ENCODE measurements at places on chromosomes 11 and 22.

- DNase-seq, result no peak
Measured at GRCh38 chr11:108498046-108498815, at the start of gene POGLUT3. Gene POGLUT3, minus strand, starts transcription at chr11:108498384. Its CDS starts 18 bp downstream, at chr11:108498366.

DNA sequence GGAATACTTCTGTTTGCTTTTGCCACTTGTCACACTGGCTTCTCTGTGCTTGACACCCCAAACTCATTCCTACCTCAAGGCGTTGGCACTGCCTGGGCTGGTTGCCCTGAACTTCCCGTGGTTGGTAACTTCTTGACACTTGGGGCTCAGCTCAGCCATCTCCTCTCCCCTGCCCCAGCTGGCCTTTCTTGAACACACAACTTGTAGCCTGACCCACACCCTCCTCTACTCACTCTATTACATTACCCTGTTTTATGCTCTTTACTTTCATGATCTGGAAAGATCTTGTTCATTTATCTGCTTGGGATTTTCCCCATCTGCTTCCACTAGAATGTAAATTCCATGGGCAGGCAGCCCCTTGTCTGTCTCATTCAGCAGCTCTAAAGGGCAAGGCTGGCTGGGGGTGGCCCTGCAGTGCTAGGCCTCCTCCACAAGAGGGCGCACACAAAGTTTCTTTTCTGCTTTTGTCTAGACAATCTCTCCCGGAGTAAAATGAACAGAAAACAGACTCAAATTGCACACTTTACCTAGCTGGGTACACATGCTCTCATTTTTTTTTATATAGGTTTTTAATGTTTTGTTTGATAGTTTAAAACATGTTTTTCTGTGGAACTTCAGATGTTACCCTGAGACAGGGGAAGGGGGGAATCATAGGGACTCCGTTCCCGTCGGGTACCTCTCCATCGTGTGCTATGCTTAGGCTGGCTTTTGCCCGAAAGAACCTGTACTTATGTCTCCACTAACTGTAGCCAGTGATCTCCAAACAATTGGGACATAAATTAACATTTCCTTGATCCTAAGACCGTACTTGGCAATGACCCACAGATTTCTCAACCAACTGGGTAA lies 16.4 kb upstream of the MRGPRX2 start:
- peak; percentile 16 for DNase-seq

- DNase-seq, result no peak
Measured at GRCh38 chr11:15059132-15059915, 14.1 kb upstream of the CALCB start.

DNA sequence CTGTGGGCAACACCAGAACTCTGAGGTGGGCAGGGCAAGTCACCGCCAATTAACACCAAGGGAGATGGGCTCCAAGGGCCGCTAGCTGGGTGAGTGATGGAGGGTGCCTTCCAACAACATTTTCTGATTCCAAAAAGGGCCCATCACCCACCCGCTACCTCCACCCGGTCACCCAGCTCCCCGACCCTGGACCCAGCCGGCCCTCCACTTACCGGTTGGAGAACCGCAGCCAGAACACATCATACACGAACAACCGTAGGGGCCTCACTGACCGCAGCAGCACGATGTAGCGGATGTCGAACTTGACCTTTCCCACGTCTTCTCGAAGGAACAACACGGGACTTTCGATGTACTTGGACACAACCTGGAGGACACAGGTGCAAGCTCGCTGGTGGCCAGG lies 14.7 kb downstream of the TTLL12 start:
- no peak for DNase-seq

GRCh38 chr11:123298488-123299447 lies 103.7 kb upstream of the CLMP start:
- no peak for DNase-seq

- no peak for DNase-seq
Measured at GRCh38 chr11:111370902-111371578, 8.0 kb downstream of the POU2AF1 start.

GRCh38 chr11:3138178-3139085 lies 26.7 kb downstream of the OSBPL5 start:
- DNase-seq, result no peak

- no peak for DNase-seq
Measured at GRCh38 chr22:45308957-45309421, 745 bp upstream of the FAM118A start.

DNA sequence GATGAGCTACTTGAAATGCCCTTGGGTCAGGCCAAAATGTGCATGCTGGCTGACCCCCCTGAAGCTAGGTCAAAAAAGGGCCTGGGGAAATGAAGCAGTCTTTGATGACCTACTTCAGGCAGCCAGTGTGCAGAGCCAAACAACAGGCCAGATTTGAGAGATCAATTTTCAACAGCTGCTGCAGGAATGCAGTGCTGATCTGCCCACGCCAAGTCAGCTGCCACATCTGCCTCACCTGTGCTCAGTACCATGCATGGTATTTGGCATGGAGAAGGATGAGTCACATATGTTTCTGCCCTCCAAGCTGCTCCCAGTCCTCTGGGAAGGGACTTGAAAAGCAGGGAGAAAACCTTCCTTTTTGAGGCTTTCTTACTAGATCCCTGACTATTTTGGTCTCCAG lies 35.8 kb downstream of the MTNR1B start:
- DNase-seq, result no peak

GRCh38 chr11:115905341-115906000 lies 401.3 kb upstream of the CADM1 start:
- DNase-seq, result peak; percentile 79

DNA sequence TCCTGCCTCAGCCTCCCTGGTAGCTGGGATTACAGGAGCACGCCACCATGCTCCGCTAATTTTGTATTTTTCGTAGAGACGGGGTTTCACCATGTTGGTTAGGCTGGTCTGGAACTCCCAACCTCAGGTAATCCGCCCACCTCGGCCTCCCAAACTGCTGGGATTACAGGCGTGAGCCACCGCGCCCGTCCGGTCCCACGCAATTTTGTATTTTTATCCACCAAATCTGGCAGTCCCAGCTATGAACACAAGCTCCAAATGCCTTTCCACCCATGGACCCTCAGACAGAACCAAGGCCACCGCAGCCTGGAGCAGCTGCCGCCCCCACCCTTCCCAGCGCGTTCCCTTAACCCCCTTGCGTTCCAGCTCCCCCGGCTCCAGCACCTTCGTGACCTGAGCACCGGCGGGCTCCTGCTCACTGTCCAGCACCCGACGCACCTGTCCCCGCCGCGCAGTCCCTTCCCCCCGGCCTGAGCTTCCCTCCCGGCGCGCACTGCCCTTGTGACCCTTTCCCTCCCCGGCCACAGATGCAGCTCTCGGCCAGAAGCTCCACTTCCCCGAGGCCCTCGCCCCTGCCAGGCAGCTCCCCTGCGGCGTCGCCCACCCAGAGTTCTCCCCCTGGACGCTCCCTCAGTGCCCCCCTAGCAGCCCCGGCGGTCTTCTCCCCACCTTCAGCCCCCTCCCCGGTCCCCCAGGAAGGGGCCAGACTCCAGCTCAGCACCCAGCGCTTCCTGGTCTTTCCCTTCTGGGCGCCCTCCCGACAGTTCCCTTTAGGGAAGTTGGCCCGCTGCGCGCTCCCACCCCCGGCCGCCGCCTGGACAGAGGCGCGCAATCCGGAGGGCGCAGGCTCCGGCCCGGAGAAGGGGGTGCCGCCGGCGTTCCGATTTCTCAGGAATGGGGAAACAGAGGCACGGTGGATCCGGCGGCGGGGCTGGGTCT lies 5.6 kb upstream of the ZBED4 start:
- DNase-seq, result no peak

GRCh38 chr22:22030493-22031182 lies 48.1 kb upstream of the TOP3B start:
- DNase-seq, result no peak

GRCh38 chr22:45645526-45646414 lies 25.9 kb upstream of the ATXN10 start:
- DNase-seq, result no peak

DNA sequence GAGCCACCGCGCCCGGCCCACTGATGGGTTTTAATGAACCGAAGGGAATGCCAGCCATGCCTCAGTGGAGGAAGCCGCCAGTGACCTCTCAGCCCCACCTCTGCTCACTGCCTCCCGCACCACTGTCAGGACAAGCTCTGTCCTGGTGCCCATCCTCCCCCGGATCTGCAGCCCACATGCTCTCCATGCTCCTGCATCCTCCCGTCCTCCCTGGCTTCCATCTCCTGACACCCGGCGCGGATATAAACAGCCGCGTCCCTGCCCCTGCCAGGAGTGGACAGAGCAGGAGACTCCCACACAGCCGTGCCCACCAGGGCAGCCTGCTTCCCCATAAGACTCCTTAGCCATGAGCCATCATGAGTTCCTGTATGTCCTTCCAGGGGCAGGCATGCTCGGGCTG lies 26.9 kb downstream of the MACROD1 start:
- DNase-seq, result no peak

DNA sequence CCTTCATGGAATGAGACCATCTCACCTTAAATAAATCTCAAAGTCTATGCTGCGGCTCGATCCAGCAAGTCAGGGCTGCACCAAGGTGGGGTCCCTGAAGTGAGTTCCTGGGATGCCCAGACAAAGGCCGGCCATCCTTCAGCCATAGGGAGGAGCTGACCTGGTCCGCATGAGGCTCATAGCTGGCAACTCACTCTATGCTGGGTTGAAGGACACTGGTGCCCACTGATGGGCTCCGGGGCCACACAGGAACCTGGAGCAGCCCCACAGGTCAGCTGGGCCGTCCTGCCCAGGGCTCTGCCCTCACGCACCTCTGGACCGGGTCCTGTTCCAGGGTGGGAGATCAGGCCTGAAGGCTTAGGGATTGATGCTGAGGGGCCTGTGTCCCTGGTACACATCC lies 1339.3 kb downstream of the TBC1D22A start:
- no peak for DNase-seq

GRCh38 chr11:2416765-2417164 lies 16.2 kb downstream of the TSSC4 start:
- DNase-seq, result no peak

DNA sequence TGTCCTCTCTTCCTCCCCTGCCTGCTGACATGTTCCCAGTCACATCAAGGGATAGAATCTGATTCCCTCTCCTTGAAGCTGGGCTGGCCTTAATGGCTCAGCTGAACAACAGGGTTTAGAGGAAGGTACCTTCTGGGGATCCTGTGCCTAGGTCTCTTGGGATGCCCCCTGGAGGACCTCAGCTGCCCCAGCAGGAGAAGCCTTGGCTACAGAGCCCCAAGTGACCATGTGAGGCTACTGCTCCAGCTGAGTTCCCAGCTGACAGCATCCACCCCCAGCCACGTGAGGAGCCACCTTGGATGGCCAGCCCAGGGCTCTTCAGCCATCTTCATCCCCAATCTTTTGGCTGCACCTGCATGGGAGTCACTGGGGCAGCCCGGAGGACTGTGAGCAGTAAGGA lies 1499.3 kb downstream of the TBC1D22A start:
- DNase-seq, result no peak

DNA sequence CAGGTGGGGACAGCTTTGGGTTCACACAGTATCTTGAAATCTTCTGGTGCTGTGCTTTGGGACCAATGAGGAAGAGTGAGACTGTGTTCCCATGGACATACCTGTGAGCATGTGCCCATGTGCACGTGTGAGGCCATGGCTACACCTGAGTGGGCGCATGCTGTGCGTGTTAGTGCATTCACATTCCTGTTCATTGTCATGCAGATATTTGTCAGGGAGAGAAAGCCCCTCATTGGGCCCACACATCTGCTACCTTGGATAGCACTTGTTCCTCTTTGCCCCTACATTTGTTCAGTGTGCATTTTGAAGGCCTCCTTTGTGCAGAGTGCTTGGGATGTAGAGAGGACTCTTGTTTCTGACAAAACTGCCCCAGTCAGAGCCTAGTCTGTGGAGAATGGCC lies 154.3 kb upstream of the E2F8 start:
- no peak for DNase-seq

- DNase-seq, result no peak
Measured at GRCh38 chr11:110035357-110035756, 57.8 kb upstream of the ZC3H12C start.

GRCh38 chr22:48740731-48741405 lies 1086.8 kb downstream of the BRD1 start:
- DNase-seq, result no peak

DNA sequence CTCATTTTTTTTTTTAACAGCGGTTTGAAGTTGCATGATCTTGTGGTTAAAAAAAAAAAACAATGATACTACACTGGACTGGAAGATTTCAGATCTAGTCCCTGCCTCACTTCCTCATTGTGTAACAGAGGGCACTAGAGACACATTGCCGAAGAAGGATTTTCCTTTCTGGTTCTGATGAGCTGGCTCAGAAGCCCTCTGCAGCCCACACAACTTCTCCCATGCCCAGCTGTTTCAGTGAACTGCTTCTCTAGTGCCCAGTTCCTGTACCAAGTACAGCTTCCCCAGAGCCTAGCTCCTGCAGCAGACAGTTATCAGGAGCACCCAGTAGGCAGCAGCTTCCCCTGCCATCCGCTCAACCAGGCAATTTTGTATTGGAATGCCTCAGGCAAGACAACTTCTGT lies 29.5 kb upstream of the ANO5 start:
- DNase-seq, result no peak

- no peak for DNase-seq
Measured at GRCh38 chr11:108708173-108708572, 43.3 kb downstream of the DDX10 start.

- peak; percentile 21 for DNase-seq
Measured at GRCh38 chr11:122069707-122070360, 46.2 kb downstream of the BLID start.

GRCh38 chr22:25403284-25403810 lies 161.1 kb upstream of the GRK3 start:
- no peak for DNase-seq

GRCh38 chr11:56782167-56782847 lies 33.8 kb upstream of the OR9G4 start:
- no peak for DNase-seq

- DNase-seq, result no peak
Measured at GRCh38 chr11:58658623-58659022, 36.2 kb downstream of the CNTF start.

DNA sequence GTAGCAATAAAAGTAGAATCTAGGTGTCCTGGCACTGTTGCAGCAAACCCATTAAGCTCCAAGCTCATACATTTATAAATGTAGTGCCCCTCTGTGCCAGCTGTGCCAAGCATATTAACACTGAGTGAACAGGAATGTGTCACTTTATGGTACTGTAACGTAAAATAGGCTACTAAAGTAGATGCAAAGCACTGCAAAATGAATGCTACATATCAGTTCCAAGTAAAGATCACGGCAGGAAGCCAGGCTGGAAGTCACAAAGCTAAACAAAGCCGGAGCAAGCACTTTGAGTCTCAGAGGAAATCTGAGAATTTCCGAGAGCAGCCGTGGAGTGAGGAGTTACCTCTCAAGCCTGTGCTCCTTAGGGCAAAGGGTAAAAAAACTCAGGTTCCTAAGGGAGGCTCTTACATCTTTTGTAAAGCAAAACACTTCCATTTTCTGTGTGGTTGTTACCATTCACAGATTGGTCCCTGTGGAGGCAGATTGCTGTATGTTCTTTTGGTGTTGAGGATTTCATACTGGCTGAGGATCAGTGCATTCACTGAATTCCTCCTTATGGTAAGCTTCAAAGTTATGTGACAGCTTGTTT lies 85.7 kb downstream of the WNT11 start:
- DNase-seq, result no peak

DNA sequence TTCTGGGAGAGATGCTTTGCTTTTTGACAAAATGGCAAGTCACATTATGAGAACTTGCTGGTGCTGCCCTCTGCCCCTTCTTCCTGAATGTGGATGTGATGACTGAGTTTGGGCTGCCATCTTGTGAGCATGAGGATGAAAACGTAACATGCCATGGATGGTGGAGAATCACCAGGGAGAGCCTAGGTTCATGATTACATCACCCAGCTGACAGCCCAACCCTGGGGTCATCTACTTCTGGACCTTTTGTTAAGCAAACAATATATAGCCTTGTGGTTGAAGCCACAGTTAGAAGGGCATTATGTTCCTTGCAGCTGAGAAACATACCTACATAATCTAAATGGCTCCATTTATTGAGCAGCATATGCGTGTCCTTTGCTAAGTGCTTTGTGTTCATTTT lies 321.5 kb downstream of the KIRREL3 start:
- no peak for DNase-seq
